Activated effector memory CD4-positive, alpha-beta T cell treated with Interleukin-2 at 50 U/mL for 16 hours (primary cell): ENCODE measurements at places on chromosomes 4 and X.

GRCh38 chrX:103831342-103831802 lies 685 bp downstream of the RAB9B start:
- DNase-seq = no peak

GRCh38 chr4:21915761-21916160 lies 32.8 kb downstream of the KCNIP4 start:
- no peak for DNase-seq

GRCh38 chr4:10983885-10984640 lies 299.5 kb upstream of the CLNK start:
- DNase-seq = no peak

DNA sequence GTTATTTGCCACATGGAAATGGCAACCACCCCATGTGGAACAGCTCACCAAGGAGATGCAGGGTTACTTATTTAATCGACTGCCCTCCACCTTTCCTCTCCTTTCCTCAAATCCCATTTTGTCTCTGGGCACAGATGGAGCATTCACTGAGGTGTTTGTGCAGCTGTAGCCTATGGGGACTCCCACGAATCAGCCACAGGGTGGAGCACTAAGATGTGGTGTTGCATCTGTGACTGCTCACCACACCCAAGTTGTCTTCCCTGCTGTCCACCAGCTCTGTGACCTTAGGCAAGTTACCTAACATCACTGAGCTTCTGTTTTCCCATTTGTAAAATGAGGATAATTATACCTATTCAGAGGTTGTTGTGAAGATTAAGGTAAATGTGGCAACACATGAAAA lies 252.4 kb upstream of the CPEB2 start:
- DNase-seq = no peak

GRCh38 chr4:536351-536972 lies 37.5 kb downstream of the PIGG start:
- DNase-seq = no peak

GRCh38 chr4:134762053-134762452 lies 560.5 kb upstream of the PABPC4L start:
- no peak for DNase-seq

GRCh38 chr4:128006592-128006991 lies 41.4 kb downstream of the ABHD18 start:
- no peak for DNase-seq

DNA sequence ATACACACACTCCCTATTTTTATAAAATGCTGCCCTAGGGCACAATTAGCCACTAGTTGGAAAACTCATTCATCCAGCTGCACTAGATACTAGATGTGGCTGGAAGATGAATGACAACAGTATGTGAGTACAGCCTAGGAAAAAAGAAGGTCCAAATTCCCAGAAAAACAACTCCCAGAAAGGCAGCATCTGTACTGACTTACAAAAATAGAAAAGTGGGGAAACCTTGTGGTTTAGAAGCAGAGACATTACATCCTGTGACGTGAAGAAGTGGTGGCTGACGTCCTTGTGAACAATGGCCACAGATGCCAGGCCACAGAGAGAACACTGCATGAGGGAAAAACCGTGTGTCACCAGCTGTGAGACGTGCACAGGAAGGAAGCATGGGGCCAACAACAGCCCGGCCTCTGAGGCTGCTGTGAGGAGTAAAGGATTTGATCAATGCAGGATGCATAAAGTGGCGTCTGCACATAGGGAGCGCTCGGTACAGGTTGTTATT lies 81.2 kb downstream of the SPRY1 start:
- no peak for DNase-seq

DNA sequence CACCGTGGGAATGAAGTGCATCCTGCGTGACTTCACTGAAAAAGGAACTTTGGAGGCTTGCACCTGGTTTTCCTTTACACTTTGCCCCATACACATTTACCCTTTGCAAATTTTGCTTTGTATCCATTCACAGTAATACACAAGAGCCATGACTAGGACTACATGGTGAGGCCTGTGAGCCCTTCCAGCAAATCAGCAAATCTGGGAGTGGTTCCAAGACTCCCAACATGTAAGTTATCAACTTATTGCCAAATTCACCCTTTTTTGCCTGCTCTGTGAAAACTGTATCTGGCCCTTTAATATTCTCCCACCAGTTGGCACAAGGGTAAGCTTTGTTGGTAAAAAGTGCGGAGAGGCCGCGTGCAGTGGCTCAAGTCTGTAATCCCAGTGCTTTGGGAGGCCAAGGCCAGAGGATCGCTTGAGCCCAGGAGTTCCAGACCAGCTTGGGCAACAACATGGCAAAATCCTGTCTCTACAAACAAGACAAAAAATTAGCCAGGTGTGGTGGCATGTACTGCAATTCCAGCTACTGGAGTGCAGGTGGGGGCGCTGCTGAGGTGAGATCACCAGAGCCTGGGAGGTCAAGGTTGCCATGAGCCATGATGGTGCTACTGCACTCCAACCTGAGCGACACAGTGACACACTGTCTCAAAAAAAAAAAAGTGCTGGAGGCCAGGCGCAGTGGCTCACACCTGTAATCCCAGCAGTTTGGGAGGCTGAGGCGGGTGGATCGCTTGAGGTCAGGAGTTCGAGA lies 5.0 kb downstream of the PRMT9 start:
- DNase-seq = no peak

DNA sequence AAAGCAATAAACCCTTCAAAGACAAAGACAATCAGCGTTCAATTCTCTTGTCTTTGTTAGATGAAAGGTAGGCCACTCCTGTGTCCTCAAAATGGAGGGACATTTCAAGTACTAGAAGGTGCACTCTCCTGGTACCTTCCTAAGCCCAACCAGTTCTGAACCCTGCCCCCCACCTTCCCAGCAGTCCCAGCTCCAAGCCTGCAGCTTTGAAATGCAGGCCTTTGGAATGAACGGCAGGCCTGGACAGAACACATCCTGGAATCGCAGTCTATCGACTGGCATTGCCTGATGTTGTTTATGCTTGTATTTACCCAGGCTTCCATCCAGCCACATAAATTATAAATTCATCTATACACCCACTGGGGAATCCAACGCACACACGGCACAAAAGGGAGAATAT lies 47.4 kb downstream of the RASGEF1B start:
- DNase-seq = no peak
